Omental fat pad (tissue), 4 donors: ENCODE measurements at places on chromosomes 7 and 10.

- no peak for DNase-seq
Observed at GRCh38 chr10:4721999-4722753, 103.8 kb upstream of the AKR1E2 start.

DNA sequence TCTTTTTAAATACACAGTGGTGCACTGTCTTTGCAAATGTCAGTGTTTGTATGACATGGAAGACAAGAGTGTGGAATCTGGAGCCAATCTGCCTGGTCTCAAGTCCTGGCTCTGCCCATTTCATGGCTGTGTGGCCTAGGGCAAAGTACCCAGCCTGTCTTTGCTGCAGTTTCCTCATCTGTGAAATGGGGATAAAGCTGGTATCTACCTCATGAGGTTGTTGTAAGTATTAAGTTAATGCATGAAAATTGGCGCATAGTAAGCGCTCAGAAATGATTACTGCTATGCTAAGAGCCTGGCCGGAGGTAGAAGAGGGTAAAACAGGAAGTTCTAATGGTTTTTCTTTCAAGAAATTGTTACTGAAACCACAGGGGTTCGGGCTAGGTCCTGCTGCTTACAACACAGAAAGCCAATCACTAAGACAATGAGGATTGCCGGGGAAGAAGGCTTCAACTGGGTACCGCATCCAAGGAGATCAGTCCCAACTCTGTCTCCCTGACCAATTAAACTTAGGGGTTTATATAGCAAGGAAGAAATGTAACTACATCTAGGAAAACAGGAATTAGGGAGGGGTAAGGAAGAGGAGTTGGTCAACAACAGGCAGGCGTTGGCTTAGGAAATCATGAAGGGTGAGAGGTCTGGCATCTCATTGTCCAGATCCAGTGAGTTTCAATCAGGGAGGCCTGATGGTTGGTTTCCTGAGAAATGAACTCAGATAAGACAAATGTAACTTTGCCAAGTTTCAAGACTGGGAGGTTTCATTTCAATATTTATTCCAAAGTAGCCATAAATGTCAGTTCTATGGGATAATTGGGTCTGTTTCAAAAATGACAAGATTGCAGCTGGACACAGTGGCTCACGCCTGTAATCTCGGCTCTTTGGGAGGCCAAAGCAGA, 57.0 kb downstream of the CHST3 start:
- DNase-seq, result no peak

GRCh38 chr10:74027702-74028101, 29.8 kb downstream of the VCL start:
- no peak for DNase-seq

DNA sequence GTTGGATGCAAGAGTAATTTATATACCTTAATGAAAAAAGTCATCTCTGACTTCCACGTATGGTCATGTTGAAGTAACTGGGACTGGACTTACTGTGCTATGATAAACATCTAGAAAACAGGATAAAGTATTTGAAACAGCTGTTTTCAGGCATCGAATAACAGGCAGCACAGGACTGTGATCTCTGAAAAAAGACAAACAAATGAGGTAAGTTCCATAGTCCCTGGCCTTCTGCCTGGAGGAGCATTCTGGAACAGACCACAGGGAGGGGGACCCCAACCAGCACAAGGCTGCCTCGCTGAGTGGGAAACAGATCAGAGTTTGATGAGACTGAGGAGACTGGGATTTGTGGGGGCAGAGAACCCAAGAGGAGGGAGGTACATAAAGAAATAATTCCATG, 89.1 kb upstream of the HABP2 start:
- DNase-seq, result no peak

DNA sequence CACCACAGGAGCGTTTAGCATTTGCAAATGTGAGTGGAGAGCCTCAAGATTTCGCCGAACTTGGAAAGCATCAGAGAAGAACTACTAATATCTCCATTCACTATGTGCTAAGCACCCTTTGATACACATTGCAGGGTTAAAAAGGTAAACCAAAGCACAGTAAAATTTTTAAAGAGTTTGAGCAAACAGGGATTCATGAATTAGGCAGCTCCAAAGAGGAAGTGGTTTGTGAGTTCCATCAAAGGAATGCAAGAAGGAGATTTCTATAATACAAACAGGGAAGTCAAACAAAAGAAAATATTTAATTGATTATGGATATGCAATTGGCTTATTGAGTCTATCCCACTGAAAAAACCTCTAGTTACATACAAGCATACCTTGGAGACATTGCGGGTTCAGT, 81.1 kb upstream of the TMEM72 start:
- DNase-seq, result no peak

- DNase-seq, result peak; percentile 24
Observed at GRCh38 chr10:95906677-95907455, 909 bp upstream of the CC2D2B start.
